ENCODE measurements at places on chromosomes 2 and 18.

DNA sequence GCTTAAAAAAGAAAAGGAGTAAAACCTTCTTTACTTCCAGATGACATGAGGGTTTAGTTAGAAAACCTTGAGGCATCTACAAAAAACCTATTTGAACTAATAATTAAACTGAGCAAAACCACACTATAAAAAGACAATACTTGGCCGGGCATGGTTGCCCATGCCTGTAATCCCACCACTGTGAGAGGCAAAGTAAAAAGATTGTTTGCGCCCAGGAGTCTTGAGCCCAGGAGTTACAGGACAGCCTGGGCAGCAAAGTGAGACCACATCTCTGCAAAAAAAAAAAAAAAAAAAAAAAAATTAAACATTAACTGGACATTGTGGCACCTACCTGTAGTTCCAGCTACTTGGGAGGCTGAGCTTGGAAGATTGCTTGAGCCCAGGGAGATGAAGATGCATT is 502.8 kb upstream of the LRRTM4 start:
- no peak for DNase-seq

- DNase-seq = peak; percentile 71
These were observed 20.2 kb downstream of the IL18RAP start for GRCh38 chr2:102442967-102443828.

DNA sequence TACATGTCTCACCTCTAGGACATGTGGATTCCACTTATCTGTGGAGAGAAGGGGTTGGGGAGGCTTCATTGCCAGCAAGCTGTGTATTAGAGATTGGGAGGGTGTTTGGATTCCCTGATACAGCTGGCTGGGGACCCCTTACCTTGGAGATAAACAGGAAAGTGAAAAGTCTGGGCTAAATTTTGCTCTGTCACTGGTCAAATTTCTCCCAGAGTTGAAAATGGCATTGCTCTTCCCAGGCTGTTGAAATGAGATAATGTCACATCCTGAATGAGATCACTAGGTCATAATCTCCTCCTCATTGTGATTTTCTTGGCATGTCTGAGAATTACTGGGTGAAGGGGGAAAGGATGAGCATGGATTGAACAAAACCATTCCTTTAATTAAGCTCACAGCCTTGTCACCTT is 265.0 kb upstream of the PARD3B start:
- DNase-seq = no peak

GRCh38 chr18:30705943-30706342 is 336.6 kb downstream of the DSC3 start:
- DNase-seq = no peak
